ENCODE measurements at places on chromosomes 7 and 10.

DNA sequence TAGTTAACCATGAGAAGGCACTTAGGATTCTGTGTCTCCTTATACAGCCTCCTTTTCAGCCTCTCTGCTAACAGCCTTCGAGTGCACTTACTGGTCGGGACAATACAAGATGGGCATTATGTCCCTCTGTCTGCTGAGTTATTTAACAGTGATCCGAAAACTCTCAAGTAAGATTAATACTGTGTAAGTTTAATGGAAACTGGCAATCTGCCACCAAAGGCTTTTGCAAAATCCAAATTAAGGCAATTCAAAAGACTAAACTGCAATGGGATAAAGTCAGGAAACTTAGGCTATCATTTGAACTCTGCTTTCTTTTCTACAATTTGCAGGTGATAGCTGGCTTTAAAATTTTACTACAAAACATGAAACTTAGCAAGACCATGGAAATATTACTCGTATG is 477.8 kb downstream of the TFEC start:
- DNase-seq: no peak

GRCh38 chr10:14549496-14549895 is 218.8 kb upstream of the FRMD4A start:
- DNase-seq: no peak

DNA sequence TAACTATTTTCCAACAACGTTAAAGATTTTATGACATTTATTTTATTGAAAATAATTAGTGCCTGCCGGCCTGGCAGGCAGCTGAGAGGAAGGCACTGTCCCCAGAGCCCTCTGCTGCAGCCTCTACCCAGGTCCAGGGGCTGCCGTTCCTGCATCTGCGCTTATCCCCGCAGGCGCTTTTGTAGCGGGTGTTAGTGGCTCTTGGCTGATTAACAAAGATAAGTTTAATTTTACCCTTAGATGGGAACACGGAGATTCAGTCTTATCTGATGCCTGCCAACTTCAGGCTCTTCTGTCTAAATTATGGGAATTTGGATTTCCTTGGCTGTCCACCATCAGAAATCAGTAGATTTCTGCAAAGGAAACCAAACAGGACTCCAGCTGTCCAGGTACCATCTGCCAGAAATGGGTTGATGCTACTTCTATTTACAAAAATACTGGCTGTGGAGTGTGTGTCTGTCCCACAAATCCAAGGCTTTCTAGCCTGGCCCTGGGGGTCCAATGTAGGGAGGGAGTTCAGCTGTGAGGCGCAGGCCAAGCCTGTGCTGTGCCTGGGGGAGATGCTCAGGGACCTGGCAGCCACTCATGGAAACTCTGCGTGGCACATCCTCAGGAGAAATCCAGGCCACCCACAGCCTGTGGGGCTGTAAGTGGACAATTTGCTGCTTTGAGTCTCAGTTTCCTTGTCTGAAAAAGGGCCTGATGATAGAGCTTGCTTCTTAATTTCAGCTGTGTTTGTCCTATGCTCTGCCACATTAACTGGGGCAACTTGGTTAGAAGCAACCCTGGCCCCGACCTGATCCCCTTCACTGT is 62.0 kb upstream of the IGFBP3 start:
- DNase-seq: no peak

DNA sequence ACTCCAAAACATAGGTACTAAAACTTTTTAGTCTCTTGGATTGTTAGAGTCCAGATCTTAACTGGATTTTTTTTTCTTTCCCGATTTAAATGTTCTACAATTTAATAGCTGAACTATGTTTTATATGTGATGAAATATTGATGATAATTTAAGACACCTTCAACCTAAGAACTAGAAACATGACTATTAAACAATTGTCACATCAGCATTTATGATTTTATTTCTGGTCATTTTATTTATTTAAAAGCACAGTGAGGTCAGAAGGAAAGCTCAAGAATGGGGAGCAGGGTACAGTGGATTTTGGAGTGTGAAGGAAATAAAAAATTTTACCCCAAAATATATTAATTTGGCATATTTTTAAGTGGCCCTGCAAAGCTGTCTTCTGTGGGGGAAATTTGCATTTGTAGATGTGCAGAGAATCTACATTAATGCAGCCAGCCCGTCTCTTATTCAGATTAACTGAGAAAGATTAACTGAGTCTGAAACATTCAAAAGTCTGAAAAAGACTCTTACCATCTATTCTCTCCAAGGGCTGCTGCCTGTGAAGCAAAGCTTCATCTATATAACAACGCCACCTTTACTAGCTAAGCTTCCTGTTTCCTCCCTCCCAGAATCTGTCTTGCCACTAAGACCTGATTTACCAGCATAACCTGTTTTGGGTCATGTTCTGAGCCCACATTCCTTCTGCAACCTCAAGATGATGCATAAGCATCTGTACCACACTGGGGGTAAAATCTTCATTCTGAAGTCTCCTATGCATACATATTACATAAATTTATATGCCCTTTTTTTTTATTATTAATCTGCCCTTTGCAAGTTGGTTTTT is 86.4 kb downstream of the TMEM106B start:
- DNase-seq: peak; percentile 61

- no peak for DNase-seq
Observed at GRCh38 chr10:126199221-126199998, 188.9 kb downstream of the ADAM12 start.

GRCh38 chr10:95818010-95818409 is 62.0 kb downstream of the ENTPD1 start:
- no peak for DNase-seq

GRCh38 chr10:98323221-98324164 is 55.5 kb upstream of the LOXL4 start:
- DNase-seq: no peak

Measured in foreskin keratinocyte (primary cell).